ENCODE measurements at places on chromosomes 7 and 10. TPM values are rescaled to one million over a fixed set of nuclear protein-coding genes. Genes with fewer than 3 reads are reported as not detected.

The PDZD7 gene
- 0.44 TPM for polyA plus RNA-seq

DNA sequence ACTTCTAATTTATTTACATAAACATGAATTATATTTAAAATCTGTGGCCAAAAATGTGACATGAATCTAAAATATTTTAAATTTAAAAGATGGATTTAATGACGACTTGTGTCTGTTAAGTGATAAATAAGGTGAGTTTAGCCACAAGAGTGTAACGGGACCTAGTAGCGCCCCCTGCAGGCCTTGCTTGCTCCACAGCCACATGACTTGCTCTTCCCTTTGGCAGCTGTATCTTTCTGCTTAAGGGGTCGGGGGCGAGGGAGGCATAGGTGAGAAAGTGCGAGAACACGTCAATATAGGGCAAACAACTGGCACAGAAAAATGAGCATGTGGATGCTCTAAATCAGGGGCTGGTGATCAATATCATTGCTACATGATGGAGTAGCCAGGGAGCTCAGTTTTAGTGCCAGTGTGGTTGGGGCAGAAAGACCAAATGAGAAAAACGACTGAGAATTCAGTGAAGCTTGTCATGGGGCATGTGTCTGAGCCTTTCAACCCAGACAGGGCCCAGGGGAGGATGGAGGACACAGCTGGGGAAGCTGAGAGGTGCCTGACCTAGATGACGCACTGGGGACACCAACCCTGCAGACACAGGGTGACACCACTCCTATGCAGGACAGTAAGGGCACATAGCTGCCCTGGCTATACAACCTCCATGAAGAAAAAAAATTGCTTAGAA lies 49.8 kb downstream of the PAXIP1 start:
- DNase-seq: peak; percentile 46

DNA sequence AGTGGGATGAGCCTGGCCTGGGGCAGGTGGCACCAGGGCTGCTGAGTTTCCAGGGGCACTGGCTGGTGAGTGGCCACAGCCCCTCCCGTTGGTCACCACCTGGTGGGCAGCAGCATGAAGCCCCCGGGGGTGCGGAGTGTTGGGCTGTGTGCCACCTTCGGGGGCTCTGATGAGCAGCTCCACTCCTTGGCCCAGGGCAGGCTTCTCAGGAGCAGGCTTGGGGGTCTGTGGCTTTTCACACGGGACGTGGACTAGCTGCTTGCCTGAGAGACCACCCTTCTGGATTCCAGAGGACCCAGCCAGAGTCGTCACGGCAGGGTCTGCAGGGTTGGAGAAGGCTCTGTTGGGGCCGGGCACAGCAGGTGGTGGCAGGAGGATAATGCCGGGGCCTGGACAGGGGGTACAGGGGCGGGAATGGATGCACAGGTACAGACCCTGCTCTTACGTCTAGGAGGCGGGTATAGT lies 193.1 kb downstream of the ADARB2 start:
- DNase-seq: no peak

DNA sequence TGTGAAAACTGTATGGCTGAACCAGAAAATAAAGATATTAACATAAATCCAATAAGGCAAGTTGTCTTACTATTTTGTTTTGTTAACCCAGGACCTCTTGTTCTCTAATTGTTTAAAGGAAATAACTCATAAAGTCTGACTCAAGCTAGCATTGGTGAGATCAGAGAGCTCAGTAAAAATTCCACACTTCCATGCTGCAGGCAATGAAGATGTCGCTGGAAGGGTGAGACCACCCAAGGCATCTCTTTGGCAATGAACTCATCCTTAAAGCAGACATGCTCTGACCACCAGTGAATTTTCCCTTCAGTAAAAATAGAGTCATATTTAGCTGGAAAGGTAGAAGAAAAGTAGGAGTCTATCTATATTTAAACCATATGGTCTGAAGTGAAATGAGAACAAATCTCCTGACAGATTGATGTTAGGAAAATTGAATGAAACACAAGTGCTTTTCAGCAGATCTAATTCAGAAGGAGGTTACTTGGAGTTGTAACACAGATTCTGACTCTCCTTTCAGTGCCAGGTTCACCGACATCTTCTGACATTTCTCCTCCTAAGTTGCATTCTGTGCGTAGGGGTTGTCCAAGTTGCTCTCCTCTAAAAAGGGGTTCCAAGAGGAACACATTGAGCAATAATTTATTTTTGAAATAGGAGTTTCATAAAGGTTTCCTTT lies 32.8 kb upstream of the VIPR2 start:
- no peak for DNase-seq

- DNase-seq: no peak
These were observed 11.2 kb upstream of the CXCL12 start for GRCh38 chr10:44395902-44396670.

GRCh38 chr10:63562391-63562790 lies 41.2 kb downstream of the REEP3 start:
- DNase-seq: no peak

- no peak for DNase-seq
These were observed 137.2 kb upstream of the ADARB2 start for GRCh38 chr10:1874533-1874932.

DNA sequence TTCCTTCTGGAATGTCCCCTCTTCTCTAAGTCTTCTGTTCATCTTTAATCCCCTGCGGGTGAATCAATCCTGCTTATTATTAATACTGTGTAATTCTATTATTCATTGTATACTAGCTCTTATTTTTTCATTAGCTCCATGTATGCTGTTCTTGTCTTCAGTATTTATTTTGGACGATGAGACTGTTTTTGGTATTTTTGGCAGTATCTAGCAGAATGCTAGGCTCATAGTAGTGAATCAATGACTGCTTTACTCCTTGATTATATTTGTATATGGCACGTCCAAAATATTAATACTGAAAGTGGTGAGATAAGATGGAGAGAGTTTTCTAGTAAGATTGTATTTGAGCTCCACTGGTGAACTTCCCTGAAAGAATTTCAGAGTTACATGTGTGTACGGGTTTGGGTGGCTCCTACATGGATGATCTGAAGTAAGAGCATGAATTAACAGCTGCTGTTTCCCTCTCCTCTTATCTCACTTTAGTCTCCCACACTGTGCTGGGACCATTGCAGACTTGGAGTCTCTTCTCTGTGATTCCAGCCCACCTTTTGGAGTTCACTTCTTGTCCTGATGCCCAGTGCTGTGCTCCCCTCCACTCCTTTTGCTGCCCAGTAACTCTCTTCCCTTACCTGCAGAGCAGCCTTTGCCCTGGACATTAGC lies 226.0 kb downstream of the CDK14 start:
- DNase-seq: no peak

DNA sequence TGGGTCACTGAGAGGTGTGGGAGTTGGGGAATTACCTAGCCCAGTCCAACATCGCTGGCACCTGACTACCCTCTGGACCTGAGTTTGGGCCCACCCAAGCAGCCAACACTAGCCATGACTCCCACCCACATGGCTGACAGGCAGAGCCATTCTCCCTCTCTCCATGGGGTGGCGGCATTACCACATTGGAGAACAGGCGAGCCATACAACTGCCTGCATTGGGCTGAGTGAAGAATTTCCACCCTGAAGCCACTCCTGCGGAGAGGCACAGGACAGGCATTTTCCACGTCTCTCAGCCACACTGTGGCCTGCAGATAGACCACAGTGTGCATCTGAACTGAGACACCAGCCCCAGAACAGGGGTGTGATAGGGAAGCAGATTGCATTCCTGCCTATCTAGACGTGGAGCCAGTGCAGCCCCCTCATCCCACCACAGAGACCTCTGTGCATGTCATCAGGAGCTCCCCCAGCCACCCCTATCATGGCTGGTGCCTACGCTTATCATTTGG lies 58.2 kb upstream of the ANTXRL start:
- peak; percentile 39 for DNase-seq

The COL13A1 gene
- 1.2 TPM for polyA plus RNA-seq

DNA sequence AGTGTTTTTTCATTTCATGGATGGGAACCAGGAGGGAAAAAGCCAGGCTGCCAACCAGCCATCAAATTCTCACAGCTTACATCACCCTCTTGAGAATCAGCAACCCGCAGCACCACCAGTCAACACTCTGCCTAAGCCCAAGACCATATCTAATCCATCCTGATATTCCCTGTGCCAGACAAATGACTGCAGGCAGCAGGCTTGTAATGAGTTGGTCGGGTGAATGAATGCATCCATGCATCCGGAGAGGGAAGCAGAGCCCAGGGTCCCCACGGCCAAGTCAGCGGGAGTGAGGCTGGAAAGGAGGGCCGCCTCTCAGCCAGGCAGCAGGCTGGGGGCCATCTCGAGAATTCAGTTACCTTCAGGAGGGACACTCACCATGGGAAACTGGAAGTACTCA lies 46.9 kb downstream of the SLIT1 start:
- DNase-seq: no peak

- DNase-seq: no peak
These were observed 342.8 kb downstream of the DNAJB6 start for GRCh38 chr7:157679607-157680006.

DNA sequence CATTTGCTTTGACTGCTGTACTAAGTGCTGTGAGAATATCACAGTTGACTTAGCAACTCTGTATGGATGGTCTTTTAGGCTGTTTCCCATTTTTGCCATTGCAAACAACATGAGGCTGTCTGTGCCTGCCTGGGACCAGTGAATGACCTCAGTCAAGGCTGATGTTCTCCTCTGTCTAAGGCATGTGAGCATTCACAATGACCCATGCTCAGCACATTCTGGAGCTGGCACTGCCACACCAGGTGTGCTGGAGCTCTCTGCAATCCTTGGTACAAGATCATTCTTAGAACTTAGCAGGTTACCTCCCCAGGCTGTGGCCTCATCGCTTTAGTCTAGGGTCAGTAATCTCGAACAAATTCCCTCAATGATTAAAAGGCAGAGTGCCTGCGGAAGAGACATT lies 61.9 kb downstream of the SH3PXD2A start:
- DNase-seq: no peak

The AFAP1L2 gene
- 18.7 TPM for polyA plus RNA-seq

GRCh38 chr7:1546909-1547776 lies 8.9 kb downstream of the TMEM184A start:
- no peak for DNase-seq

- DNase-seq: peak; percentile 59
These were observed 1.4 kb downstream of the OTUD1 start for GRCh38 chr10:23439961-23440889.

The CFAP70 gene
- 3.8 TPM for polyA plus RNA-seq

GRCh38 chr10:45470098-45471012 lies 96.3 kb downstream of the ALOX5 start:
- DNase-seq: no peak

The SH3PXD2A gene
- polyA plus RNA-seq: 29.3 TPM

The PPP1R3A gene
- not detected for polyA plus RNA-seq

GRCh38 chr7:78413568-78413967 lies 615.0 kb downstream of the PHTF2 start:
- no peak for DNase-seq

GRCh38 chr7:77457779-77458178 lies 41.6 kb upstream of the GSAP start:
- DNase-seq: no peak

The PRSS58 gene
- polyA plus RNA-seq: not detected

The IFIT1B gene
- not detected for polyA plus RNA-seq

DNA sequence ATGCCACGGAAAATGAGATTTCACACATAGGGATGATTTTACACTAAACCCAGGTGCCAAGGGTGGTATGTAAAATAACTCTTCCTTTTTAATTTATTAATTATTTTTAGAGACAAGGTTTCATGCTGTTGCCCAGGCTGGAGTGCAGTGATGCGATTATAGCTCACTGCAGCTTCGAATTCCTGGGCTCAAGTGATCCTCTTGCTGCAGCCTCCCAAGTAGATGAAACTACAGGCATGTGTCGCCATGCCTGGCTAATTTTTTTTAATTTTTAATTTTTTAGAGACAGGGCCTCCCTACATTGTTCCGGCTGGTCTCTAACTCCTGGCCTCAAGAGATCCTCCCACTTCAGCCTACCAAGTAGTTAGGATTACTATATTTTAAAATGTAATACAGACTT lies 2.3 kb upstream of the CNNM1 start:
- DNase-seq: no peak

DNA sequence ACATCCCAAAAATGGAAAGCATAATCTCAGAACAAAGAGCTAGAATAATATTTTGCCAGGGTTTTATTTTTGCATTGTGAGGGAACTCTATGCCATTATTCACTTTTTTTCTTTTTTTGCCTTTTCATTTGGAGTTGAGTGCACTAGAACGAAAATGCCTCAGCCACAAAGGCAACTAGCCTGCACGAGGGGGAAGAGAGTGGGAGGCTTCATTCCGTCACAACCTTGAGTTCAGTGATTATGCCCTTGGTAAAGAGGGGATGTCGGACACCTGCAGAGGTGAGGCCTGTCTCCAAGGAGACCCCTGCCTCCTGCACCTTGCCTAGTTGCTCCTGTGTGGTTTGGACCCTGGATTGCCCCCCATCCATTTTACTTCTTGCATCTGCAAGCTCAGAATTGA lies 232.7 kb downstream of the TEX36 start:
- no peak for DNase-seq

- no peak for DNase-seq
These were observed 722.6 kb downstream of the GATA3 start for GRCh38 chr10:8776926-8777622.

The FAM25G gene
- not detected for polyA plus RNA-seq

DNA sequence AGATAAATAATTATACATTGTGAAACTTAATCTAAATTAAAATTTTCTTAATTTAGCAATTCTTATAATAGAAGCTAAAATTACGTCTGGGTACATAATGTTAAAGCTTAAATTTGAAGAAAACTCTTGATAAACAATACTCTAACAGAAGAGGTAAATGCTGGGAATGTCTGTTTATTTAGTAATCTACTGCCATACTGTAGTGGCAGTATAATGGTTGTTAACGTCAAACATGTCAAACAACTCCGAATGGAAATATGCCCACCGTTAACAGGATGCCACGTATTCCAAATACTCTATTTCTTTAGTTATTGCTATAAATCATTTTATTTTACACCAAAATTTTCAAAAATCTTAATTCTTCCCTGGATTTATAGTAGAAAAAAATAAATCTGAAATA lies 40.0 kb upstream of the PTPN12 start:
- DNase-seq: no peak

GRCh38 chr7:24827589-24827988 lies 70.3 kb upstream of the GSDME start:
- no peak for DNase-seq

GRCh38 chr10:72517244-72517643 lies 108.6 kb downstream of the MICU1 start:
- DNase-seq: no peak

DNA sequence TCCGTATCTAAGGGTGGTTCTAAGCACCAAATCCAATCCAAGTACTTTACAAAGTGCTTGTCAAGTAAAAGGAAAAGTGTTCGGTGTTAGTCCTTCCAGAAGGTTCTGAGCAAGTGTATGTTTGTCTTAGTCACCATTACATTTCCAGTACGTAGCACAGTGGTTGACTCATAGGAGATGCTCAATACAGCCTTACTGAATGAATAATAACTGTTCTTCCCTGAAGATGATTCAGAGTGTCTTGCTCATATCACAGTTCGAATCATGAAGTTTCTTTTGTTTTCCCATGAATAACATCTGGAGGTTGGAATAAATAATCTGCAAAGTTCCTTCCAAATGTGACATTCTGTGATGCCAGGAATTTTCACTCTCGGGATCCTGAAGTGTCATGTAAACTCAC lies 53.4 kb downstream of the WNT2 start:
- DNase-seq: no peak
